ENCODE measurements at places on chromosomes 5 and 9. TPM values are rescaled to one million over a fixed set of nuclear protein-coding genes. Genes with fewer than 3 reads are reported as not detected.
A peak's percentile ranks its signal among the peaks of the same experiment; 100 is the strongest.

- DNase-seq, result no peak
- no peaks in the 10 kb centered on the region for H3K27me3 ChIP-seq
- peak overlapping the region; percentile 53 for H3K27ac ChIP-seq
- peaks cover 48% of the 10 kb centered on the region for H3K36me3 ChIP-seq
- peaks cover 12% of the 10 kb centered on the region for H3K4me1 ChIP-seq
- H3K4me3 ChIP-seq, result no peak overlapping the region
Measured at GRCh38 chr9:108885643-108886348, 23.7 kb downstream of the ACTL7A start.

GRCh38 chr9:76181020-76181641, 213.1 kb downstream of the RFK start:
- no peaks in the 10 kb centered on the region for H3K27me3 ChIP-seq
- DNase-seq, result no peak
- H3K4me1 ChIP-seq, result peaks cover 9% of the 10 kb centered on the region
- peak overlapping the region; percentile 16 for H3K27ac ChIP-seq
- H3K36me3 ChIP-seq, result peaks cover 6% of the 10 kb centered on the region
- H3K4me3 ChIP-seq, result no peak overlapping the region

The SERF1A gene
- 9.1 TPM for total RNA-seq

The PCDHGA3 gene
- 0.11 TPM for total RNA-seq

The TNC gene
- 1.9 TPM for total RNA-seq

All from activated T-helper 2 cell treated with anti-CD3 and anti-CD28 coated beads, Interferon-gamma antibody, Interleukin-2, Interleukin-4, amounts not matched to agents 10 μg/mL and 5 μg/mL and 100 μg/mL, durations not matched to agents 14 hours and 24 hours and 36 hours (primary cell).